Left ventricle myocardium inferior (tissue), 1 donor: ENCODE measurements at places on chromosomes 2 and 18.

- DNase-seq, result no peak
These were observed 984.5 kb downstream of the TSN start for GRCh38 chr2:122739732-122740593.

DNA sequence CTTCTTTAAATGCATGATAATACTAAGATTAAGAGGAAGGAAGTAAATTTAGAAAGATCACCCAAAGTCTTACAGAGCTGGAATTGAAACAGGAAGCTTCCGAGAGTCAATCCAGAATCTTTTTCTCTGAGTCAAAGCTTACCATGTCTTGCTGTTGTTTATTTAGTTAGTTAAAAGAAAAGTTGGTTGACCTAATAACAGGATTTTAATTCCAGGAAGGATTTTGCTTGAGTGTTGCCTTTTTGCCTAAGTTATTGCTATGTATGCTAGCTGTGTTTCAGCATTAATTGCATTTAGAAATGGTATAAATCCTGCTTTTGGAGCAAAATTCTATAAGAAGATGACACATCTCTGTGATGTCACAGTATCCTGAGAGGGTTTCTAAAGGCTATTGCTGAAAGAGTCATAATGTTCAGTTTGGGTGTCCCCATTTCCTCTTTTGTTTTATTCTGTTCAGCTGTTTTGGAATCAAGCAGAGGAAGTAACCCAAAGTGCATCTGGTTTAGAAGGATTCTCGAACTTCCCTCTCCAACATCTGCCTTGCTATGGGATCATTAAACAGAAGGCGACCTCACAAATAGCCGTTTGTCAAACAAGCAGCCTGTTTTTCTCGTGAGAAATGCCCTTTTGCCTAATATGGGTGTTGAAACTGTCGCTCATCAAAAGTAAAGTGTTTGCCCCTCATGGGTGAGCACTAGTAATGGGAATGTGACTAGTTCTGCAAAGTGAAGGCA is 271.5 kb upstream of the MMADHC start:
- DNase-seq, result no peak

GRCh38 chr2:47935071-47935470 is 28.8 kb upstream of the FBXO11 start:
- no peak for DNase-seq

- no peak for DNase-seq
These were observed 356.1 kb upstream of the ZEB2 start for GRCh38 chr2:144876013-144876412.

- no peak for DNase-seq
These were observed 32.3 kb downstream of the BABAM2 start for GRCh38 chr2:27922842-27923241.

GRCh38 chr2:45709137-45709536 is 57.7 kb downstream of the PRKCE start:
- DNase-seq, result peak; percentile 53

DNA sequence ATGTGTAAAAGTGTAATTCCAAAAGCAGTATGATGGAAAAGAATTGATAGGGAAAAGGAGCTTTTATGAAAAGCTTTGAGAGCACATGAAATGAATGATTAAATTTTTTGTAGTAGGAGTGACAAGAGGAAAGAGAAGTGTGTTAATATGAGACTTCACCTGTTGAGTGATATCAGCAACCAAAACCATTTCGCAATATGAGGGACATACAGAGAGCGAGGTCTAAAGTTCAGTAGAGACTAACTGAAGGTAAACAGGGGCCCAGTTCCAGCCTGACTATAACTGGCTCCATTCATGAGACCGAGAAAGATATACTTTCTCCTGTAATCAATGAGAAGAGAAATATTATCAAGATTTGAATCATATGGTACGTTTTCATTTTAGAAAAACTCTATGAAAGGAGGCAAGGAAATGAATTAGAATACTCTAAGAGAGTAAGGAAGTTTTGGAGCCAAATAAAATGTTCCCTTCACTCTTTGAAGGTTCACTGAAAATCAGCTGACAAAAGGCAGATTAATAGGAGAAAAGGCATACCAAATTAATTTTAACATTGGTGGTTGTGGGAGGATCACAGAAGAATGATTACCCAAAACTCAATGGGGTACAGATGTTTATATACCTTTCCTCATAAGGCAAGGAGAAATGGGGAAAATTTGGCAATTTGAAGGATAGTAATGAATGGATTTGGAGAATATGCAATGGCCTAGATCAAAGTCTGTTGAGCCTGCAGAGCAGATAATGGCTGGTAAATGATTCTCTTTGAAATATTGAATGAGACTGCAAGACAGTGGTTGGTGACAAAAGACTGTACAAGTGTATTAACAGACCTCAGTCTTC is 932.2 kb downstream of the TDRD15 start:
- DNase-seq, result no peak

DNA sequence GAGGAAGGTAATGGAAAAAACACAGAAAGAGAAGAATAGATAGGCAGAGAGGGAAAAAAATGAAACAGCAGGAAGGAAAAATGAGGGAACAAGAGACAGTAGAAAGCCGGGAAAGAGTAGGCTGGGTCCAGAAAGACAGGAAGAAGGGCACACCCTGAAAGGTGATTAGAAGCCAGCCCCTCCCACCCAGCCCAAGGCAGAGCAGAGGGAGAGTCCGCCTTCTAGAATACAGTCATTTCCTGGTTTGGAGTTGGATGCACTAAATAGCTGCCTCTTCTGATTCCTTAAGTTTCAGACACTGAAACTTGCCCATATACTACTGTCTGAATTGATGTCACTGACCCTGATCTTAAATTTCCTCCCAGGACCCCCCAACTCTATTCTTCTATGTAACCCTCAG is 17.9 kb upstream of the DSG3 start:
- no peak for DNase-seq

- no peak for DNase-seq
These were observed 17.2 kb downstream of the MAL start for GRCh38 chr2:95042472-95043271.
